ENCODE measurements at places on chromosomes 3 and 15.

DNA sequence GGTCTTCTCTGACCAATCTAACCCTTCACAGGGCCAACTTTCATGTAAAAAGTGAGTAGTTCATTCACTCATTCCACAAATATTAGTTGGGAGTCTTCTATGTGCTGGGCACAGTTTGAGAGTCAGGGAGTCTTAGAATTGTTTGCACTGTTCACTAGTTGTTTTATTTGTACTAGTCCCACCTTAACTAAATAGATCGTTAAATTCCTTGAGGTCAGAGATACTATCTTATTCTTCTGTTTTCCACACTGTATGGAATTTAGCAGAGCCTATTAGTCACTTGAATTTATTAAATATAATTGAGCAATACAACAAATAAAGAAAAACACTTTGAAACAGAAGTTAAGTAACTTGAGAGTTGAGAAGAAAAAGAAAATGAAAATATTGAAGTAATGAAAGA, 40.8 kb upstream of the SPTSSB start:
- no peak for DNase-seq

GRCh38 chr15:37246856-37247255, 146.5 kb upstream of the MEIS2 start:
- DNase-seq, result no peak

DNA sequence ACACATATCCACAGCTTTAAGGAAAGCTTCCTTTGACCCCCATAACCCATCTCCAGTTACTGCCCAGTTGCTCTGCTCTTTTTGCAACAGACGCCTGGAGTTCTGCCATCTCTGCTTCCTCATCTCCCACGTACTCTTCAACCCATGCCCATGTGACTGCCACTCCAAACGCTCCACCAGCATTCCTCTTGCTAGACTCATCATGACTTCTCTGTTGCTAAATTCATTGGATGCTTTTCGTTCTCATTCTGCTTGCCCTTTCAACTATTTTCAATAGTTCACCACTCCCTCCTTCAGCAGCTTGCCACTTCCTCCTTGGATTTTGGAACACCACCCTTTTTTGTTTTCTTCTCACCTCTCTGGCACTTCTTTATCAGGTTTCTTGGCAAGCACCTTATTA, 2.7 kb upstream of the KNSTRN start:
- DNase-seq, result peak; percentile 87

- DNase-seq, result no peak
Measured at GRCh38 chr3:9141928-9142289, 107.5 kb downstream of the SRGAP3 start.

GRCh38 chr15:90620379-90621067, 90.8 kb downstream of the CRTC3 start:
- peak; percentile 52 for DNase-seq

GRCh38 chr15:57902155-57902554, 163.4 kb downstream of the ALDH1A2 start:
- DNase-seq, result no peak

DNA sequence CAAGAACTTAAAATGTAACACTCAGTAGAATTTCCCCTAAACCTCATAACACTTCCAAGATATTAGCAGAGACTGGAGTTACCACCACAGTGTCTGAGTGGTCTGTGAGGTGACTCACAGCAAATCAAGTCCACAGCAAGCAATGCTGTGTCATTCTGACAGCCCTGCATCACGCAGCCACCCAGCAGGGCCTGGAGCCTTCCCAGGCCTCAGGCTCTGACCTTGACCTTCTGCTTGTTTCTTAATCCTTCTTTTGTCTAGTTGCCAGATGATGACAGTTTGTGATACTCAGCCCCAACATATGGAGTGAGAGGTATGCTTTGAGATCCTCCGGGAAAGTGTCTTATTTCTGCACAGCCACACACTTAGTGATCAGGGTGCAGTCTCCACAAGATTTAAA, 82.5 kb downstream of the TOP2B start:
- peak; percentile 51 for DNase-seq

- DNase-seq, result no peak
Measured at GRCh38 chr3:195033531-195034091, 237.3 kb downstream of the XXYLT1 start.

DNA sequence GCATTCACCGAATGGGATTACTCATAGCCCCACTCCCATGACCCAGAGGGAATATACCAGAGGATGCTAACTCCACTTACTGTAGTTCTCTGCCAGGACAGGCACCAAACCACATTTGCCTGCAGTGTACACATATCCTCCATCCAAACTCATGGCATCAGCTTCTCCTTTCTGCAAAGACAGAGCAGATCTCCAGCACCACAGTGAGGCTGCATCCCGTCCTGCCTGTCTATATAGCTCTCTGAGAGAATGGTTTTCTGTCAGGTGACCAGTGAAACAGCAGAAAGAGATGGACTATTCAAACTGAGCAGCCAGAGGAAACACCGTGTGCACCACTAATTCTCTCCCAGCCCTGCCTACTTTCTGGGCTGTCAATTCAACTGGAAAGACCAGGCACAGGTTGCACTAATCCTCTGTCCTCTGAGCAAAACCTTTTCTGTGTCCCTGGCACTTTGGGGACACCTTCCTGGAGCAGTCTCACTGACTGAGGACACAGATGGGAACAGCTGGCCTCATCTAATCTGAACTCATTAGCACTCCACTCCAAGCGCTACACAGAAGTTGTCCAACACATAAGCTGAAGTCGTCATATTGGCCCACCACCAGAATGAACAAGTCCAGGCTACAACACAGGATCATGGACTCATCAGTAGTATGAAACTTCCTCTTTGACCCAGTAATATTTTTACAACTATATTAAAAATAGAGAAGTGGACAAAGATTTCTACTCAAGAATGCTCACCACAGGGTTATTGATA, 17.3 kb downstream of the LTF start:
- DNase-seq, result peak; percentile 65

- peak; percentile 12 for DNase-seq
Measured at GRCh38 chr3:24810881-24811280, 316.2 kb upstream of the THRB start.

DNA sequence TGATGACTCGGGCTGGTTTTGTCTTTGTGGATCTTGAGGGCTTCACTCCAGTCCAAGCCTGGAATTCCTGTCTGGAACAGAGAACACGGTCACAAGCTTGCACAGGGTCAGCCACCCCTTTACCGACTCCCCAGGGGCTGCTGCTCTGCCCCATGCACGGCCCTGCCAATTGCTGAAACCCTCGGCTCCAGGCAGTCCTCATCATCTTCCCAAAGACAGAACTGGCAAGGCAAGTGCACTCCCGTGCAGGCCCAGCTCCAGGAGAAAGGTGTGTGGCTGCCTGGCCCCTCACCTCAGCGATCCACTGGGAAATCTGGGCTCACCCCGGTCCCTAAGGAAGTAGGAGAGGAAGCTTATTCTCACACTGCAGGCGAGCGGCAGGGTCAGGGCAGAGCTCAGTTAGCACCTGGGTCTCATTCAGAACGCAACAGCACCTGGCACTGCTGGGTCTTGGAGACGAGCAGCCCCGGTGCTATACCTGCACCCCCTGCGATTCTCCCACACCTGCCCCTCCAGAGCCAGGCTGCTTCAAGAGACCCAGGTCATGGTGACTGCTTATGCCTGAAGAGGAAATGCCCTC, 7.2 kb downstream of the MAP6D1 start:
- DNase-seq, result no peak

DNA sequence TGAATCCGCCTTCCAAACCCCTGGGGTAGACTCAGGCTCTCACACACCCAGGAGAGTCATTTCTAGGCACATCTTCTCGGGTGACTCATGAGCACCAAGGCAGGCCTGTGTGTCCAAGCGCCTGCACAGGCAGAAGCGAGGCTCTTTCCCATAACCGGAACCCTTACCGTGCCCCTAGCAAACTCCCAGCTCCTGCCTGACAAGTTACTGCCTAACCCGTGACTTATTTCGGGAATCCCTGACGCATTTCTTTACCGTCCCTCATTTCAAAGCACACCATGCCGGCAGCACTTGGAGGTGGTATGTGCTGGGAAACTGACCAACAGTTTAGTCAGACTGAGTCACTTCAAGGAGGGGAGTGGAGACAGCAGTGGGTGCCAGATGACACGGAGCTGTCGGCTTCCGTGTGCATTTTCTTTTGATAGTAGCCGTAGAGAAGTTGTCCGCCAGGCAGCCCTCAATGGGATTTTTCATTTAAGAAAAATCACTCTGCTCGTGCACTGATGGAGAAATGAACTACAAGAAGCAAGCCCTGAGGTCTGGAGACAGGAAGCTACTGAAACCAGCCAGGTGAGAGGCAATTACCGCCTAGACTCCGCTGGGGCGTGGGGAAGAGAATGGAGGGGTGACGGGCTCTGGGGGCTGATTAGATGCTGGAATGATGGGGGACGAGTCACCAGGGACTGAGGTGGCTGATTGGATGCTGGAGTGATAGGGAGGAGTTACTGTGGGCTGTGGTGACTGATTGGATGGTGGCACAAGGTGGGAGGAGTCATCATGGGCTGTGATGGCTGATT, 17.3 kb upstream of the HRH1 start:
- no peak for DNase-seq

- DNase-seq, result no peak
Measured at GRCh38 chr3:170907637-170908234, 701 bp downstream of the EIF5A2 start.

- no peak for DNase-seq
Measured at GRCh38 chr3:148042663-148043445, 633.7 kb downstream of the ZIC1 start.

- no peak for DNase-seq
Measured at GRCh38 chr3:188316723-188317070, 162.7 kb downstream of the LPP start.

- DNase-seq, result no peak
Measured at GRCh38 chr15:87722941-87723691, 533.4 kb downstream of the NTRK3 start.

DNA sequence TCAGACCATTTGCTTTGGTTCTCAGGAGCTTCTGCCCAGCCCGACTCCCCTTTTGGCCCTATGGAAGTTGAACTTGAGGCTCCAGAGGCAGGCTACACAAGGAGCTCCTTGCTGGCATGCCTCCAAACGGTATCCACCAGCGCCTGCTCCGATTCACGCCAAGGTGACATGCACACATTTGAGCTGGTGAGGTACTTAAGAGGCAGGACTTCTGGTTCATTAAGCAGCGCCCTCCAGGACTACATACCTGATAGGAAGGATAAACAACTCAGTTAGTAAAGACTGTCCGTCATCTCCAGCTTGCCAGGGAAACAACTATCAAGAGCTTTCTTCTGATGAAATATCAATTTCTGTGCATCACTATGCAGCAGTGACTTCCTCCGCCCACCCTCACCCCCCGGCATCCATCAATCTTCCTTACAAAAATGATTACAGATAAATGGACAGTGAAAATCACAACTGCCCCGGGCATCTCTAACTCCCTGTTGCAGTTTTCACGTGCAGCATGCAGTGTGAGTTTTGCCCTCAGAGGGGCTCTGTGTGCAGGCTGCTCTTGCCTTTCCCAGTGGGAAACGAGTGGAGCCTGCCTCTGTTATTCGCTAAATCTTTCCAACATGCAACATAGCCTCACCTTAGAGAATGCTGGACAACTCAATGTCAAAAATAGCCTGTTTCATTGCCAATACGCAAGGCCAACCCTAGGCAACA, 122.9 kb downstream of the ARRDC4 start:
- no peak for DNase-seq

DNA sequence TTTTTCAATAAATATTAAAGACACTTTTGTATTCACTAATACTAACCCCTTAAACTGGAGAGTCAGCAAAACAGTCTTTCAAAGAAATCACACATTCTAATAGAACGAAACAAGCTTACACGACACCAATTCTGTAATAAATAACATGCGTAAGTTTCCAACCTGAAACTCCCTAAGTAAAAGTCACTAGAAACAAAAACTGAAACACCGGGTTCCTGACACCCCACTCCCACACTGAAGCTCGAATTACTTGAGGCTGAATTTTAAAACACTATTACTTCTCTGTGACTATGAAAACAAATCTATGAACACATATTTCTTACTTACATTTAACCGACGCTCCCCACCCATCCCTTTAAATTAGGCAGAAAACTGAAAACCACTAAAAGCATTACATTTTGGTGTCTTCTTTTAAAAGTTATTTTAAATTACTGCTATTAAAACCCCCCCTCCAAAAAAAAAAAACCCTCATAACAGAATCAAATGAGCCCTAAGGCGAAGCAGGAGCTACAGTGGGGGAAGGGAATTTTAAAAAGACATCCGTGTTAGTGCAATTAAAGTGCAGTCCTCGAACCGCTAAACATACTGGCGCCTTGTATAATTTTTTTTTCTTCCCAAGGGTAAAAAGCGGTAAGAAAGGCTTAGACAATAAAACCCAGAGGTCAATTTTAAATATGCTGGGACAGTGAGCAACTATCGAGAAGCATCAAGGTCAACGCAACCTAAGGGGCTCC, 878 bp downstream of the SPPL2A start:
- peak; percentile 91 for DNase-seq

- no peak for DNase-seq
Measured at GRCh38 chr3:76624164-76624563, 415.7 kb upstream of the ROBO2 start.

GRCh38 chr15:51267703-51268083, 70.7 kb downstream of the CYP19A1 start:
- DNase-seq, result no peak

DNA sequence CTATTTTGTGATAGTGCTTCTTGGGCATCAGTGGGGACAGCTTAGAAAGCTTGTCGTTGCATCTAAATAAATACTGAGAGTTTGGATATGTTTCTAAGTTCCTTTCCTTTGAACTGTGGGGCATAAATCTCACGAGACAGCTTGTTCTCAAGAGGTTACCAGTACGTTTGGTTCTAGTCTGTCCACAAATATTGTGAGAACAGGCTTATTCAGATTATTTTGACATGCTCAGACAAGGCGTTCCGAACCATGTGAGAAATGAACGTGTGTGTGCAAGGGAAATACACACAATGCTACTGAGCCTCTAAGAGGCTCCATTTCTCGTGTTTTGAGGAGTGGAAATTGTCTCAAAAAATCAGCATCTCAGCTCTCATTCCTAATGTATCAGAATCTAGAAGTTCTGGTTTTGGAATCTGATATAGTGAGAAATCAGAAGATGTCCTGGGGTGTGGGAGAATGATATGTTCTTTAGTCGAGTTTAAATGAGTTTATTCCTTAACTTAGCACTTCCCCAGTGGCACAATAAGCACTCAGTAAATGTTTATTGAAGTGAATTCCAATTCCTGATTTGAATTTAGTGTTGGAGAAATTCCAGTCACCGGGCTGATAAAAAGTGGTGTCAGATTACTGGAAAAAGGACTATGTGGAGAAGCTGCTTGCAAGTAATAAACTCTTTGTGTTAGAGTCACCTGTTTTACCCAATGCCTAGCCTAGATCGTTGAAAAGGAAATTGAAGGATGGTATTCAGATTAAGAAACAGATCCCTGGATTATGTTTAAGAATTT, 481.5 kb downstream of the LPP start:
- no peak for DNase-seq

GRCh38 chr3:69542089-69542804, 156.4 kb upstream of the FRMD4B start:
- DNase-seq, result peak; percentile 60

All from suppressor macrophage treated with lipopolysaccharide for 4 hours (primary cell).